NK-92 treated with Interleukin-12 subunit alpha and Interleukin-12 subunit beta, amount 100 ng/mL, for 24 hours (cell line): ENCODE measurements at places on chromosomes 3 and 15.

GRCh38 chr3:87041191-87041590, 50.2 kb upstream of the VGLL3 start:
- no peak for DNase-seq

DNA sequence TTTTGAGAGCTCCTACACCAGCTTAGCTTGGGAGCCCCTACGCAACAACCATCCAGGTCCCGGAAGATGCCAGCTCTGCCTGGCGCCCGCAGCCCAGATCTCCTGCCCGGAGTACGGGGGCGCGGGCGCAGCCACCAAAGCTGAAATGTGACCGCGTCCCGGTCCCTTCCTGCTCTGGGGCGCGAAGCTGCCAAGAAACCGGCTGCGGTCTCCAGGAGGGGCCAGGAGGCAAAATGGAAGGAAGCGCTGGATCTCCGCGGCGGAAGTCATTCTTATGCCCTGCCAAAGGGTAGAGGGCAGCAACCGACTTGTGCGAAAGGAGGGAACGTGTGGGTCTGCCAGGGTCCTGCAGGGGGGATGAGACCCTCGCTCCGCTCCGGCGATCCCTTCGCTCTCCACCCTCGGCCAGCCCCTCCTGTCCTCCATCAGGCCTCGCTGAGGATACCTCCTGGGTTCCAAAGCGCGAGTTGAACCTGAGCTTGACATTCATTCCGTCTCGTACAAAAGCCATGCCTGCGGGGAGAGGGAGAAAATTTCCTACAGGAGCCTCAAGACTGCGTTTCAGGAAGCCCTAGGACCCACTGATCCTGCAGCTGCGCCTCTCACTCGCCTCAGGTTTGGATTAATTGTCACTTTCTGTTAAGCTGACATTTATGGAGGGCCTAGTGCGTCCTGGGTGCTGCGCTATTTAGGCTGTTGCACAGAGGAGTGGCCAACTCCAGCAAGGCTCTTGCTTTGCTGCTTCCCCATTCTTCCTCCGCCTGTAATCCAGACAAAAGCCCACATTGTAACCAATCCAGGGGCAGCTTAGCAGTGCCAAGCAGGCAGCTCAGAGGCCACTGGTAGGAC, 98.3 kb upstream of the VGLL3 start:
- DNase-seq = no peak

GRCh38 chr3:180705619-180706018, 26.3 kb upstream of the CCDC39 start:
- DNase-seq = no peak

- DNase-seq = no peak
Observed at GRCh38 chr3:45567730-45568172, 26.8 kb upstream of the LIMD1 start.

DNA sequence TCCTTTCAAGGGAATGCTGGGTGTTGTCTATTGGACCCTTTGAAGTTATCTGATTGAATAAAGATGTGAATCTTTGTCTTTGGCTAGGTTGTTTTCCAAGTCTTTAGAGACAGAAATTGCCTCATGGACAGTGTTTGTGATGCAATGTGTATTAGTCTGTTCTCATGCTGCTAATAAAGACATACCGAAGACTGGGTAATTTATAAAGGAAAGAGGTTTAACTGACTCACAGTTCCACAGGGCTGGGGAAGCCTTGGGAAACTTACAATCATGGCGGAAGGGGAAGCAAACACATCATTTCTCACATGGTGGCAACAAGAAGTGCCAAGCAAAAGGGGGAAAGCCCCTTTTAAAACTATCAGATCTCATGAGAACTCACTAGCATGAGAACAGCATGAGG, 88.8 kb upstream of the PLXND1 start:
- no peak for DNase-seq

- no peak for DNase-seq
Observed at GRCh38 chr3:53242642-53243041, 13.2 kb downstream of the TKT start.

GRCh38 chr3:76352051-76352450, 566.7 kb upstream of the ZNF717 start:
- DNase-seq = no peak

DNA sequence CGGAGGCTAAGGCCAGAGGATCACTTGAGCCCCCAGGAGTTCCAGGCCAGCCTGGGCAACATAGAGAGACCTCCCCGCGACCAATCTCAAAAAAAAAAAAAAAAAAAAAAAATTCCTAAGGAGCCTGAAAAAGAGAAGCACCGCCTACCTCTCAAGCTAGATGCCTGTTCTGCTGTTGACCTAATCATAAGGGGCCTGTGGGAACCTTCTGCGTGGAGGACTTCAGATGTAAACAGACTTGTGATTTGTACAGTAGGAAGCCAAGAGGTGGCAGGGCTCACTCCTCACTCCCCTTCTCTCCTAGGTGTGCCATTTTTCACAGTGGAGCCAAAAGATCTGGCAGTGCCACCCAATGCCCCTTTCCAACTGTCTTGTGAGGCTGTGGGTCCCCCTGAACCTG, 3.2 kb downstream of the TYRO3 start:
- DNase-seq = no peak

DNA sequence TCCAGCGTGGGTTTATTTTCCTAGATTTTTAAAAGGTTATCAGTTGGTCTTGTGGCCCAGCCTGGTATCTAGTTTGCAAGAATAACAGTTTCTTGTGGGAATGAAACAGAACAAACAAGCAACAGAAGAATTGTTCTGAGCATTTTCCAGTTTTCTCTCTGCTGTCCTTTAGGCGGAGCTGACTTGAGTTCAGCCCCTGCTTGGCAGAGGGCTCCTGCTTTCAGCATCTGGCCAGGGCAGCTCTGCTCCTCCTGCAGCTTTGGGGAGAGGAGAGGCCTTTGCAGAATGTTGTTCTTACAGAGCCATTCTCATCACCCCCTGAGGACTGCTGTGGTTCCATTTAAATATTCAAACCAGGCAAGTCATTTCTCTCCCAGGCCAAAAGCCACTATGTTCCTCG, 117.7 kb downstream of the ALDH1A2 start:
- no peak for DNase-seq

GRCh38 chr15:25713736-25714537, 149.2 kb downstream of the ATP10A start:
- no peak for DNase-seq

DNA sequence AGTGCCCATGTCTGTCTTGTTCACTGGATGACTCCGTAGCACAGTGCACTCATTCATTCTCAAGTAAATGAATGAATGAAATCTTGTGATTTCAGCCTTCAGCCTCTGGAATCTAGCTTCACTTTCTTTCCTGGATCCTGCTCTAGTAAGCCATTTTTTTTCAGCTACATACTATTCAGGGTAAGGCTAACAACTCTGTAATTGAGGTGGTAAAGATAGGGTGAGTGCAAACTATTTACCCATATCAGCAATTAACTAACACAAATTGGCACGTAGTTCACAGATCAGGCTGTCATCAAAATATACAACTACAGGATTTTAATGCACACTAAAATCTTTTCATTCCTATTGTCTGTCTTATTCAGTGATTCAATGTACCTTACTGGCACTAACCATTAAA, 195.1 kb upstream of the SLC2A2 start:
- DNase-seq = no peak

DNA sequence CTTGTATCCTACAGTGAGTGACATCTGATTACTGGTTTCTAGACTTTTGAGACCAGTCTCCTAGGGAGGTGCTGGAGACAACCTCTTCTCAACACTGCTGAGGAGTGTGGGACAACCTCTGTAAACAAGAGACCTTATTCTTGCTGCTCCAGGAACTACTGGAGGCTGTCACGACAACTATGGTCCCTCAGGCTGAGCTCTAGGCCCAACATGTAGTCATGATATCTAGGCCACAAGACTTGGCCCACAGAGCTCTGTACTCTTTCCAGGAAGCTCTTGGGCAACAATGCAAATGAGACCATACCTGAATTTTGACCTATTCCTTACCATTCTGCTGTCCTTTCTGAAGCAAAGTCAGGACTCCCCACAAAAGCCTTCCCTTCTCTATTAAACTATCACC, 24.3 kb upstream of the HEG1 start:
- no peak for DNase-seq

- DNase-seq = no peak
Observed at GRCh38 chr3:113251817-113252216, 40.5 kb downstream of the BOC start.

- DNase-seq = no peak
Observed at GRCh38 chr15:64844576-64845145, 2.9 kb downstream of the PLEKHO2 start.

GRCh38 chr15:97604677-97605076, 355.8 kb upstream of the ARRDC4 start:
- DNase-seq = no peak

GRCh38 chr3:121759541-121760202, 10.1 kb upstream of the GOLGB1 start:
- no peak for DNase-seq

- DNase-seq = no peak
Observed at GRCh38 chr3:32817558-32818228, at the start of gene TRIM71. Gene TRIM71, plus strand, starts transcription at chr3:32817997. Its CDS starts 84 bp downstream, at chr3:32818081.

GRCh38 chr15:94703596-94703995, 472.2 kb downstream of the MCTP2 start:
- DNase-seq = no peak

- DNase-seq = no peak
Observed at GRCh38 chr15:74252291-74252690, 16.2 kb downstream of the CCDC33 start.

- DNase-seq = no peak
Observed at GRCh38 chr3:98890965-98891910, 10.3 kb downstream of the DCBLD2 start.

- DNase-seq = no peak
Observed at GRCh38 chr3:27423463-27423862, 54.3 kb upstream of the NEK10 start.

DNA sequence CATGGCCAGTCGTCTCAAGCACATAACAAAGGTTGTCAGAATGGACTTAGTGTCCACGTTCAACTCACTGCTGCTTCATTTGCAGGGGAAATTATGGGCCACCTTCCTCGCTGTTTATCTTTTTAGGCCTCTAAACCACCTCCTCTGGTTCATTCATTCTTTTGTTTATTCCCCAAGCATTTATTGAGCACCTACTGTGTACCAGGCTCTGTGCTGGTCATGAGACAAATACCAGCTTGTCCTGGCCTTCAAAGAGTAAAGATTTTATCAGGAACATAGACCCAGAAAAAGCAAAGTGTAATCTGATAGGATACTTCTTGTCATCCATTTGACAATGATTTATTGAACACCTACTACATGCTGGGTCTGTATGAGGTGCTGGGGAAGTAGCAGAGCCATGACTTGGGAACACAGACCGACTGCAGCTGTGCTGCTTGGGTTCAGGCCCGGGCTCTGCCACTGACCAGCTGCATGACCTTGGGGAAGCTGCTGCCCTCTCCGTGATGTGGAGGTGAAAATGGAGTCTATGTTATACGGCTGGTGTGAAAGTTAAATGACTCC, 63.4 kb upstream of the SLC6A6 start:
- DNase-seq = no peak

DNA sequence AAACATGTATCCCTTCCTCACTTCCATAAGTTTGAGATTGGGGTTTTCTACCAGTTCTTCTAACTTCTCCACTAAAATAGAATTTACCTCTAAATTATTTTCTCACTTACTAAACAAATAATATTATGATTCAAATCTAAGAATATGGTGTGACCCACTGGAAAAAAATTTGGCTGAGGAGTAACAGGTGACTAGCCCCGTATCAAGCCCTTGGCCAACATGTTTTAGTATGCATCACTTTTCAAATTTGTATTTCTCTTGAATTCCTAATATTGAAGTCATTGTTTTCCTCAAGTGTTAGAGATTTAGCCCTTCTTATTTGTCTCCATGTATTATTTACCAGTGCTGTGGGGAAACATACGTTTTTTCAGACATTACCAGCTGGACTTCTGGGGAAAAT, 759.4 kb downstream of the NSUN3 start:
- no peak for DNase-seq

GRCh38 chr15:35040339-35041255, 44.5 kb downstream of the NANOGP8 start:
- DNase-seq = no peak

GRCh38 chr3:44392489-44392888, 53.9 kb downstream of the TCAIM start:
- DNase-seq = no peak

- DNase-seq = no peak
Observed at GRCh38 chr3:49619649-49620048, 54.5 kb upstream of the APEH start.

DNA sequence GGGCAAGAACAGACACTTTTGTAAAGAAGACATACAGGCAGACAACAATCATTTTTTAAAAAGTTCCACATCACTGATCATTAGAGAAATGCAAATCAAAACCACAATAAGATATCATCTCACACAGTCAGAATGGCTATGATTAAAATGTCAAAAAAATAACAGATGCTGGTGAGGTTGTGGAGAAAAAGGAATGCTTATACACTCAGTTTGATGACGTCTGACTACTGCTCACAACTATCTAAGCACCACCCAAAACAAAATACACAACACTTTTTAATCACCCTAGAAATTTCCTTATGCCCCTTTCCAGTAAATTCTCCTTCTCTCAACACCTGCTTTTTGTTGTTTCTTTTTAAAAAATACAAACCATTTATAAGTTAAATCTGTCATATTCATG, 228.8 kb downstream of the ISL2 start:
- DNase-seq = no peak

DNA sequence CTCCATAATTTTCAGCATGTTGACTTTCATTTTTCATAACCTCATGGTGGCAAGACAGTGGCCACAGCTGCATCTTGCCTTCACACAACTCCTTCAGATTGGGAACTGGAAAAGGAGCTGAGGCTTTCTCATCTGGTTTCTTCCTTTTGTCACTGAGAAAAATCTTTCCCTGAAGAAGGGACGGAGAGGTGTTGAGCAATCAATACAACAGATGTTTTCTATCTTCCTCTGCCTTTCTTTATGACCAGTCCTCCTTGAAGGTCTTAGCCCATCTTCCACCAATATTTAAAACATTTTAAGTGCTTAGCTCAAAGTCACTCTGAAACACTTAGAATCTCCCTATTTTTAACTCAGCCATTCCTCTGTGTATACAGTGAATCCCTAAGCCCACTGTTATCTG, 11.9 kb downstream of the ZNF660 start:
- no peak for DNase-seq

DNA sequence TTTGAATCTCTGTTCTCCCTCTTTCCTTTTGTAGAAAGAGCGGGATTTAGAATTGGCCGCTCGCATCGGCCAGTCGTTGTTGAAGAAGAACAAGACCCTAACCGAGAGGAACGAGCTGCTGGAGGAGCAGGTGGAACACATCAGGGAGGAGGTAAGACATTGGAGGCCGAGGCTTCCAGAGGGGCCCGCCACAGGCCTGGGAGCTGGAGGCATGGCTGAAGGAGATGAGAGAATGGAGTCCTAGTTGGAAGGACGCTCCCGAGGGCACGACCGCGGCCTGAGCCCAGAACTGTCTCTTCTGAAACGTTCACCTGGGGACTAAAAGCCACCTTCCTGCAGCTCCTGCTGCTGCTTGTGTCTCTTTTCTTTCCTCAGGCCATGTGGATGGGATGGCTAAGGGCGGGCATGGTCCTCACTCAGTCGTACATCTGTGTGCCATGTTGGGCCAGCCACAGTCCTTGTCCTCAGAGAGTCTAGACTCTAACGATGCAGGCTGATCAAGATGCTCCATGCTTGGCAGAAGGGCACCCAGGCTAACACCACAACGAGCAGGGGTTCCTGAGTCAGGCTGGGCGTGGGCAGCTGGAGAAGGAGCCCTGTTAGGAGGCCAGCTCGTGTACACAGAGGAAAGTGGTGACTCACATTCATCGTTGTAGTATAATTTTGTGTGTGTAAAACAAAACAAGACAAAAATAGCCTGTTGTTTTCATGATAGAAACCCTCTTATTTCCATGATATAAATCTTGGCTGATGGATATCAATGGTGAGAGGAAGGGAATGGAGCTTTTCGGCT, 81.1 kb downstream of the CCK start:
- DNase-seq = no peak
